ENCODE measurements at places on chromosomes 6 and 20.

- no peak for DNase-seq
Measured at GRCh38 chr20:63748934-63749270, 9.3 kb downstream of the SLC2A4RG start.

- DNase-seq: no peak
Measured at GRCh38 chr6:133230052-133230451, 11.1 kb upstream of the EYA4 start.

DNA sequence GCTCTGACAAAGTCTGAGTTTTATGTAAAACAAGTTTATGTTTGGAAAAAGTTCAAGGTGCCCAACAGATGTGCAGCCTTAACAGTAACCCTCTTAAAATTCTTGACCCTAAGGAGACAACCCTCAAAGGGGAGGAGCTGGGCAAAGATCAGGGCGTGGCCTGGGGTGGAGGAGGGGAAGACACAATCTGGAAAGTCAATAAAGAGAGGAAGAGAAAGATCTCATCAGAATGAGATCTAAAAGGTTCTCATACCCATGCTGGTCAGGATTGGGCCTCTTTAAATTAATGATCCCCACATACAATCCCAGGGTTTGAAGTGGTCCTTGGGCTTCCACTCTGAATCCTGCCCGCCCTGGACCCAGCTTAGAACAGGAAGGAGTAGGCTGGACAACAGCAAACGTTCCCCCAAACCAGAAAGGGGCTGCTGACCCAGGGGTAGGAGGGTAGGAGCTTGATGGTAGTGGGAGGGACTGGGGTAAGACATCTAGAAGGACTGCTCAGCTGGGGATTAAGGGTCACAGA, 33.0 kb downstream of the FOXP4 start:
- no peak for DNase-seq

GRCh38 chr6:51753635-51754034, 333.8 kb downstream of the PKHD1 start:
- no peak for DNase-seq

- DNase-seq: no peak
Measured at GRCh38 chr20:23245553-23246181, 104.9 kb upstream of the NXT1 start.

DNA sequence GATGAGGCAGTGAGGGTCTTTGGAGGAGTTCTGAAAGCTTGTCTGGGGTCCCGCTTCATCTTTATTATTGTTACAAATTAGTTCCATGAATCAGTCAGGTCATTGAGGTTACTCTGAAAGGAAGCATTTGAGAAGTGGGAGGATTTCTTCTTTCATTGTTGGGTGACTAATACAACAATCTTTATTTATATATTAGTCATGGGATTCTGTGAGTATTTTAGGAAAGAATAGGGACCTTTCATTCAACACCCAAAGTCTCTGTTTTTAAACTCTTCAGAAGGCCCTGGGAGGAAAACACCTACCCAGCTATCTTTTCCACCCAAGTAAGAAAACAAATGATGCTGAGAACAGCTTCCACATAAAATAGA, 98.3 kb downstream of the SOD2 start:
- no peak for DNase-seq

All from stimulated activated CD8-positive, alpha-beta memory T cell treated with anti-CD3 and anti-CD28 coated beads, Interleukin-4, amount 100 ng/mL, for 1 hour (primary cell).